HuH-7.5 (cell line): ENCODE measurements at places on chromosomes 1 and 21.

DNA sequence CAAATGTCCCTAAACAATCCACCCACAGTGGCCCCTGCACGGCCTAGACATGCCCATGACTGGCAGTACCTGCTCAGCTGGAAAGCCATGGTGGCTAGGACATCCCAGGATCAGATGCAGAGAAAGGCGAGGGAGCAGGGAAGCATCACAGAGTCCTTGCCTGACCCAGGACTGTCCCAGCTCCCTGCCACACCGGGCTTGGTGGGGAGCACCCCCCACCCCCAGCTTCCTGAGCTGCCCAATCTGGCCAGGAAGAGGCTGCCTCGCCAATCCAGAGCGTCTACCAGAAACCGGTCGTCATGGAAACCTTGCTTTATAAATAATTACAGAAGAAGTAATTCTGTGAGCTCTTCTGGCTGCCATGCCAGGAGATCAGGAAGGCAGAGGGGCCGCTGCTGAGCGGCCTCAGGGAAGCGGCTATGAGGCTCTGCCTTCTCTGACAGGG, 34.8 kb downstream of the ACOT7 start:
- no peak for DNase-seq

DNA sequence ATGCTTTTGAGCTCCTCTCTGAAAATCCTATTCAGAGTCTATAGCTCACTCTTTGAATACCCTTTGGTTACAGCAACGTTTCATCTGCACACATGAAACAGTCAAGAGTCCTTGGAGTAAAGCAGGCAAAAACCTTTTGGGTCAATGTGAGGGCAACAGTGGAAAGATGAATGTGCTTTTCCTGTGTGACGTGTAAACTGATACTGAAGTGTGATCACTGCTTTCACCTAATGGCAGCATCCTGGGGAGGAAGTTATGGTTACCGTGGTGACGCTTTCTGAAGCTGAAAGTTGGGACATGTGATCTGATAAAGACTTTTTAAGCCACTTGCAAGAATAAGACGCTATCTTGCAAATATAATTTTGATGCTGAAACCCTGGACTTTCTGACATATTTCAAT, 160.0 kb downstream of the SEC16B start:
- no peak for DNase-seq

- DNase-seq = no peak
These were observed 43.5 kb downstream of the WLS start for GRCh38 chr1:68188644-68189340.

DNA sequence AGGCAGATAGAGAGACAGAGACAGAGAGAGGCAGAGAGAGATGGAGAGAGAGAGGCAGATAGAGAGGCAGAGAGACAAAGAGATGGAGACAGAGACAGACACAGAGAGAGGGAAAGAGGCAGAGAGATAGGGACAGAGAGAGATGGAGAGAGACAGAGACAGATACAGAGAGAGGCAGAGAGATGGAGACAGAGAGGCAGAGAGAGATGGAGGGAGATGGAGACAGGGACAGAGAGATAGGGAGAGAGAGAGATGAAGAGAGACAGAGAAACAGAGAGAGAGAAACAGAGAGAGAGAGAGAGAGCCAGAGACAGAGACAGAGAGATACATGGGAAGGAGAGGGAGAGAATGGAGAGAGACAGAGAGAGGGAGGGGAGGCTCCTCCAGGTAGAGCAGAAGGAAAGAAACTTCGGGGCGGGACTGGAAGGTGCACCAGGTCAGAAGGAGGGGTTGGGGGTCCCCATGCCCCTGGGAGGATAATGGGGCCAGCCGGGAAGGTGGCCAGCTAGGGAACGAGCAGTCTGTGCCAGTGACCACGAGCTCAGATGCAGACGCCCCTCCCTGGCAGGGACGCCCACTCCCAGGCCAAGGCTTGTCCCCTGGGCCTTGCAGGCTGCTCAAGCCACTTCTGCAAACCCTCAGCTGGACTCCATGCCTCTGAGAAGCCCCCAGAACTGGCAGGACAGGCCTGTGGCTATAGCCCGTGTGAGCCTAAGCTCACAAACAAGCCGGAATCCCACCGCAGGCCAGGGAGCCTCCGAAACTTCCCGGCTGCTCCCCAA, 3.3 kb downstream of the FNDC10 start:
- DNase-seq = no peak

DNA sequence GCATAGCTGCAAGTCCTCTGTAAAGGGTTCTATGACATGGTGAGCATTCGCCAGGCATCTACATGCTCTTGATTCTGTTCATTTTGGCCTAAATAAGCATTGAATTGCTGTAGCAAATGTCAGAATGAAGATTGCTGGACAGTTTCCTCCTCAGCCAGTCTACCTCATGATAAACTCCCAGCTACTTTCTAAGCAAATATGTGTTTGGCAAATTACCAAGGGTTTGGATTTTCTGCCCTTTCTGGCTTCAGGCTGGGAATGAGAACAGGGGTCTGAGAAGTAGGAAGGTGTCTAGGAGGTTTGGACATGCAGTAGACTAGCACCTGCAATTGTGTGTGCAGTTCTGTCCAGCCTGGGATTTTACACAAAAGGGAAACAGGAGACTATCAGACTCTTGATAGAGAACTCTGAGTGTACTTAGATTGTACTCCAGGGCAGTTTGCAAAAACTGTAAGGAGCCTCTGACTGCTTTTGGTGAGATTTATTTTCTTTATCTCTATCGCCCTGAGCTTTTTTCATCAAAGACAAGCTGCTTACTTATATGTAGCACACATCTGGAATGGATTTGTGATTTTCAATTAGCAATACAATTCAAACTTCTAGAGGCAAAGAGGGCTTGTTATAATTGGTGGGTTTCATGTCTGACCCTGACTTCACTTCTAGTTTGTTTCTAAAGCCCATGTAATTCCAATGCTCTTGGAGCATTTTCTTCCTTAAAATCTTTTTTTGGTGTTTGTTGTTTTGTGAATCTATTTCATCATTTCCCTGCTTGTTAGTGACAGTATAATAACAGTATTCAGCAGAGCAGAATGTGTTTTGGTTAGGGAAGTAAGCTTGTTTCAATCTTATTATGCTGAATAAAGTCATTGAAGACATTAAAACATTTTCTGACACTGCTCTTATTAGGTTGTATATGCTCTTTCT, 150.8 kb downstream of the VPS13D start:
- no peak for DNase-seq

DNA sequence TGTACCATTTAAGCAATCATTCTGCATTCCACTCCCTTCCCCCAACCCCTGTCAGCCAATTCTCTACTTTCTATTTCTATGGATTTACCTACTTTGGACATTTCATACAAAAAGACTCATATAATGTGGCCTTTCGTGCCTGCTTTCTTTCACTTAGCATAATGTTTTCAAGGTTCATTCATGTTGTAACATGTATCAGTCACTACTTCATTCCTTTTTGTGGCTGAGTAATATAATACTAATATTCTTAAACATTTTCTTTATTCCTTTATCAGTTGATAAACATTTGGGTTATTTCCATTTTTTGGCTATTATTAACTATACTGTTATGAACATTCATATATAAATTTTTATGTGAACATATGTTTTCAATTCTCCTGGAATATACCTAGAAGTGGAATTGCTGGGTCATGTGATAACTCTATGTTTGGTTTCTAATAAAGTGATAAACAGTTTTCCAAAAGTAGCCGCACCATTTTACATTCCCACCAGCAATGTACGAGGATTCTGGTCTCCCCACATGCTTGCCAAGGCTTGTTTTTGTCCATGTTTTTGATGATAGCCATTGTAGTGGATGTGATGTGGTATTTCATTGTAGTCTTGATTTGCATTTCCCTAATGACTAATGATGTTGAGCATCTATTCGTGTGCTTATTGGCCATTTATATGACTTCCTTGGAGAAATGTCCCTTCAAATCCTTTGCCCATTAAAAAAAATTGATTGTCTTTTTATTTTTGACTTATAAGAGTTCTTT, 61.9 kb upstream of the GNG12 start:
- no peak for DNase-seq

GRCh38 chr1:224637515-224637914, 21.4 kb downstream of the CNIH3 start:
- DNase-seq = no peak

GRCh38 chr1:17576519-17576853, 37.0 kb downstream of the ARHGEF10L start:
- DNase-seq = no peak

DNA sequence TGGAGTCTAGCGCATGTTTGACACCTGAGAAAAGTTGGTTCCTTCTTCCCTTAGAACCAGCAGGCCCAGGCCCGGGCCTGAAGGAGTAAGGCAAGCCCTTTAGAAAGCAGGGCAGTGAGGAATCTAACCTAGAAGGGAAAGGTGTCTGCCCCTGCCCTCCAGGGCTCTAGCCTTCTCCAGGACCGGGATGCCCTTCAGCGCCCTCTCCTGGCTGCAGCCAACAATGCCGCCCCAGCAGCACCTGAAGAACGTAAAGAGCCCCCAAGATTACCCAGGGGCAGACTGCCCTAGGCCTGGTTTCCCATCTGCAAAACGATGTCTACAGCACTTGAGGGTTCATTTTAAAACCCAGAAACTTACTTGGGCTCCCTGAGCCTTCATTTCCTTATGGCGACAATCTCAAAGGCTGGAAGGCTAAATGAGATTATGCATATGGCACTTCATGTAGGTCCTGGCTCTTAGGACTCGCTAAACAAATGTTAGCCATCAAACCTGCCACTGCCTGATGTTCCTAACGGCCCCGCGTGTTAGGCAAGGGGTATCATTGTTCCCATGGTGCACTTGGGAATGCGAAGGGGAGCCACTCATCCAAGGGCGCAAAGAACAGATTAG, 106.7 kb upstream of the KLHDC7A start:
- peak; percentile 49 for DNase-seq

- no peak for DNase-seq
These were observed 65.2 kb upstream of the MARK1 start for GRCh38 chr1:220462752-220463151.

- DNase-seq = no peak
These were observed 30.3 kb upstream of the TACSTD2 start for GRCh38 chr1:58607391-58607790.

GRCh38 chr1:22556391-22557104, 6.7 kb upstream of the EPHA8 start:
- no peak for DNase-seq

DNA sequence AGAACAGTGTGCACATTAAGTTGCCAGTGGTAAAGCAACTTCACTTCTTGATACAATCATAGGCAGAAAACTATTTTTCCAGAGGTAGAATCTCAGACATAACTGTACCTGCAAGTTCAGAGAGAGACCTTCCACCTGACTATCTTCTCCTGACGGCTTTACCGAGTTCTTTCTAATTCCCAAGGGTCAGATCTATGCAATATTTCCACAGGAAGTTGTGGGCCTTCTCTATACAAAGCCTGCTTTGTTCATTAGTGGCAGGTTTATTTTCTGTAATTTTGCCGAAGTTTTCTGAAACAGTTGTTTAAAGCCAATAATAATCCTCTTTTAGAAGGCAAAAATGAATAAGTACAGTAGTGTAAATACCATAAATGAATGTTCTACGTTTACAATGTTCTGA, 58.2 kb upstream of the RCC1 start:
- DNase-seq = no peak

DNA sequence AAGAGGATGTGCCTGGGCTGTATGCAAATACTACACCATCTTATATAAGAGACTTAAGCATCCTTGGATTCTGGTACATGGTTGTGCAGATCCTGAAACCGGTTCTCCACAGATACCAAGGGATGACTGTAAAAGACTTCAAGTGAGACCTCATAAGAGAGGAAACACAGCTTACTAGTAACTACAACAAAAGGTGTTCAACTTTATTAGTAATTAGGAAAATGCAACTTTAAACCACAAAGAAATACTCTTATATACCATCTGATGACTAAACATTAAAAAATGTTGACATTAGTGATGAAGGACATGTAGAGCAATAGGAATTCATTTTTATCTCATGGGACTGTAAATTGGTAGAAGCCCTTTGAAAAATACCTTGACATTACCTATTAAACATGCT, 102.7 kb downstream of the RASAL2 start:
- DNase-seq = no peak

- no peak for DNase-seq
These were observed 512.7 kb upstream of the ADGRL4 start for GRCh38 chr1:79519084-79519760.

- no peak for DNase-seq
These were observed 27.7 kb upstream of the SPOCD1 start for GRCh38 chr1:31843506-31843905.

DNA sequence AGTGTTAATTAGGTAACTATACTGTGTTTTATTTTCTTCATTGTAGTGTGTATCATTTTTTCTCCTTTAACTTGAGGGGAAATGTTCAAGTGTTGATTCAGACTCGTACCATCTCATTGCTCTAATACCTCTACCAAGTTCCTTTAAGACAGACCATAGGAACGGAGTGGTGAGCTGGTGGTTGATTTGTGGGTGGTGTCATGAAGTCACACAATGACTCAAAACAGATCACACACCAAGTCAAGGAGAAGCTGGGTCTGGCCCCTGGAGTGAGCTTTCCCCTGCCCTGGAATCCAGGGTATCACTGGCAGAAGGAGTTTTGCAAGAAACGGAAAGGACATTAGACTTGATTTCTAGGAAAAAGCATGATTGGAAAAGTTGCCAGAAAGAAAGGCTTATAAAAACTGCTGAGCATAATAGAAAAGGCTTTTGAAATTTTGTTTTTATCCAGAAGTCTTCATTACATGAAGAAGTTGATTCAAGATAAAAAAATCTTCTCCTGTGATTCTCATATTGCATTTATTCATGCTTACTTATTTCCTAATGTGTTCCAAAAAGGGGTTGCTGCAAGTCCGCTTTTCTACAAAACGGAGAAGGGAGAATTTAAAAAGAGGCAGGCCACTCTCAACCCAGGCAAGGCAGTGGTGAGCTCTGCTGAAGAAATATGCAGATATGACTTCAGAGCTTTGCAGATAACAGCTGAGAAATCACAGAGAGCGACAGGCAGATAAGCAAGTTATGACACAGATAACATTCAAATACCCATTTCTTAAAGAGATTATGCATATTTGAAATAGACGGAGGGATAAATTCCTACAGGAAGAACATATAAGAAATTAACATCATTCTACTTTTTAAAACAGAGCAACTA, 79.7 kb downstream of the TBX19 start:
- no peak for DNase-seq

DNA sequence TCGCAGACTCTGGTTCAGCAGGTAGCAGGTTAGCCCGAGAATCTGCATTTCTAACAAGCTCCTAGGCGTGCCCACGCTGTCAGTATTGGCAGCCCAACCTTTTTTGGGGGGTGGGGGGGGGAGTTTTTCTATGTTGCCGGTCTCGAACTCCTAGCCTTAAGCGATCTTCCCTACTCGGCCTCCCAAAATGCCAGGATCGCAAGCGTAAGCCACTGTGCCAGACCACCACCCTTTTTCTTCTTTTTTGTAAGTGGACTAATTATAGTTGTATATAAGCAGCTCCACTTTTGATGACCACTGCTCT, 480 bp upstream of the MIS18A start:
- DNase-seq = no peak

- no peak for DNase-seq
These were observed 115.3 kb downstream of the RUNX1 start for GRCh38 chr21:34933609-34934335.

- DNase-seq = no peak
These were observed 22.8 kb downstream of the LACTBL1 start for GRCh38 chr1:22949822-22950331.

GRCh38 chr1:53321776-53322602, 5.9 kb downstream of the LRP8 start:
- DNase-seq = no peak
